ENCODE measurements at places on chromosomes 4 and X.

- DNase-seq: peak; percentile 67
Observed at GRCh38 chrX:118530219-118530911, 34.8 kb downstream of the DOCK11 start.

DNA sequence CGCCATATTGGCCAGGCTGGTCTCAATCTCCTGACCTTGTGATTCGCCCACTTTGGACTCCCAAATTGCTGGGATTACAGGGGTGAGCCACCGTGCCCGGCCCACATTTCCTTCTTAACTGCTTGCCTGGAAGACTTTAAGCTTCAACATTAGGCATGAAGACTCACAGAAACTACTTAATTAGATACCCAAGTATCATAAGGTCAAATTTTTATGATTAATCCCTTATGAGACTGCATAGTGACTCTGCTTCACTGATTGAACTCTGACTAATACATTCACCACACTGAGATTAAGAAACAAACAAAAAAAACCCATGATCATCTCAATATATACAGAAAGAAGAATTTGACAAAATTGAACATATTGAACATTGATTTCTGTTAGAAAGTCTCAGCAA is 87.4 kb upstream of the KCTD8 start:
- no peak for DNase-seq

- no peak for DNase-seq
Observed at GRCh38 chrX:77444075-77444474, 3.1 kb upstream of the FGF16 start.

DNA sequence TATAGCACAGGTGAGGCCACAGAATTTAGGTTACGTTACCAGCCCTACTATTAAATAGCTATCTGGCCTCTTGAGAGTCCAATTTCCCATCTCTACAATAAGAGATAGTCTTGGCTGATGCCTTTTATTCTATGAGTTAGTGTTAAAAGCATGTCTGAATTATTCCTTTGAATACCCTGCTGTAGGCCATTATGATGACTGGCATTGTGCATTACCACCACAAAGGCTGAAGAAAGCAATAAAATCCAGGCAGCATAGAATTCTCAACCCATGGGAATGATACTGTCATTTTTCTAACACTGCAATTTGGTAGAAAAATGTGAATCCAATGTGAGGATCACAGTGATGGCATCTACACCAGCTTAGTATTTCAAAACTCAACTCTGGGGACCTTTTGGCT is 51.4 kb downstream of the OTC start:
- DNase-seq: no peak

DNA sequence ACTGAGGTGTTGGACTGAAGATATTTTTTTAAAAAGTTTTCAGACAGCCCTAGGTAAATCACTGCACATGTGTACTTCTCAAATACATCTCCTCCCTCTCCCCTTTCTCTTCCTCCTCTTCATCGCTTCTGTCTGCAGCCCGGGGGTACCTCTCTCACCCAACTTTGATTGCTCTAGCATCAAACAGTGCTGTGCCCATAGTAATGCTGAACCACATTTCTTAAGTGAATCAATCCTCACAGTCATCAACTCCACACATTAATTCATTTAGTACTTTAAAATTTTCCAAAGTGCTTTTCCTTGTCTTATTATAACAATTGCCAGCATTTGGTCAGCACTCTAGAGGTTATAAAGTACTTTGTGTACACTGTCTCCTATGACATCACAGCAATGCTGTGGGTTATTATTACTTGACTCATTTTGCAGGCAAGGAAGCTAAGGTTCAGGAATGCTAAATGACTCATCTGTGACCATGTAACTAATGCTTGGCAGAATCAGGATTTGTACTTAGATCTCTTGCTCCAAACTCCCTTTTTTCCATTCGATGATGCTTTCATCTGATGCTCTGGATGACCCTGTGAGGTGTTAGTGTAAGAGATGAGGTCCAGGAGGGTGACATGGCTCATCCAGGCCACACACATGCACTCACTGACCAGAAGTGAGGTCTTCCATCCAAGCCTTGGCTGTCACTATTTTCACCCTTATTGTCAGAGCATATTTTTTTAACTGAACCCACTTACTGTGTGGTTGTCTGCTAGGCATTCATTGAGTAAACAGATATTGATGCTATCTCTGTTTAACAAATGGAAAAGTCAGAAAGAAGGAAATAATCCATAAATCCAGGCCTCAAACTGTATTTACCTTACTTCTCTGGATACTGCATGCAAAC is 58.8 kb downstream of the RHOH start:
- peak; percentile 96 for DNase-seq

- no peak for DNase-seq
Observed at GRCh38 chr4:123622572-123622971, 226.0 kb downstream of the SPRY1 start.

All from fibroblast of skin of abdomen (primary cell).